Cardiac muscle cell (in vitro differentiated cells and primary cell): ENCODE measurements at places on chromosomes 16 and 17. TPM values are rescaled to one million over a fixed set of nuclear protein-coding genes. Genes with fewer than 3 reads are reported as not detected.

- no peak overlapping the region for H3K27ac ChIP-seq
- no peaks in the 10 kb centered on the region for H3K36me3 ChIP-seq
- peaks cover 26% of the 10 kb centered on the region for H3K27me3 ChIP-seq
- peak; percentile 87 for DNase-seq
Observed at GRCh38 chr16:85717393-85718152, 28.8 kb upstream of the GINS2 start.

KRT32 gene
- not detected in 2 replicates for total RNA-seq

PRCD gene
- total RNA-seq: 7.3 and 7.7 TPM in 2 replicates

DNA sequence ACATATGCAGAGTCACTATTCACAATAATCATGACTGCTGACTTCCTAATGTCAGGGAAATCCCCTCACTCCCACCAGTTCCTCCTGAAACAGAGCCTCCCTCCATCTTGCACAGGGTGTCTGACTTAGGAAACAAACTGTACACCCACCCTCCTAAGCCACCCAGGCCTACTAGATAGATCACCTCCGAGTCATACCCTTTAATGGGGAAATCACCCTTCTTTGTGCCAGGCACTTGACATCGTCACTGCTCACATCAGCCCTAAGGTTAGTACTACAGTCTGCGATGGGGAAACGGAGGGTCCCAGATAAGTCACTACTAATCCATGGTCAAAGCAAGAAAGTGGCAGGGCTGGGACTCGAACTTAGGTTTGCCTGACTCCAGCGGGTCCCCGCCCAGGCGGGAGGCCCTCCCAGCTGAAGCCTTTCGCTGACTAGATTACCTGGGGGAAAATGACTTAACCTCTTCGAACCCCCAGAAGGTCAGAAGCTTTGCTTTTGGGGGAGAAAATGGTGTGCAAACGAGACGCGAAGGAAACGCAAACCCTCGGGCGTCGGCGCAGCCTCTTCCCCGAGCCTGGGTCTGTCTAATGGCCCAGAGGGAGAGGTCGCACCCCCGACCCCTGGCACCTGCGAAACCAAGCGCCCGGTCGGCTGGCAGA, 3.4 kb upstream of the MLLT6 start:
- DNase-seq: no peak
- H3K4me3 ChIP-seq: peak overlapping the region; percentile 95
- H3K4me1 ChIP-seq: peaks cover 4% of the 10 kb centered on the region
- peak overlapping the region; percentile 77 for H3K27ac ChIP-seq
- H3K27me3 ChIP-seq: peaks cover 44% of the 10 kb centered on the region

XYLT1 gene
- total RNA-seq: 5.1 and 7.2 TPM in 2 replicates

DNA sequence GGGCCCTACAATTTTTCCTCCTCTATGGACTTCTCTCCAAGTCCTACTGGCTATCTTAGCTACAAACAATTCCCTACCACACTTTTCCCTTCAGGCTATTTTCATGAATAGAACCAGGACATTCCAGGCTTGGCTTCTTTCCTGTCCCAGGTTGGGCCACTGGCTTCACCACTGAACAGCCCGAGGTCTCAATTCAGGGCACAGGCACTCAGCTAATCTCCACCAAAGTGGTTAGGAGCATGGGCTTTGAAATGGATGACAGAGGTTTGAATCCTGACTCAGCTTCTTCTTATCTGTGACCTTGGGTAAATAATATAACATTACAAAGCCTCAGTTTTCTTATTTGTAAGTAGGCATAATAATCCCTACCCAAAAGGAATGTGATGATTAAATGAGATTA, 50.9 kb upstream of the ZNF629 start:
- H3K4me1 ChIP-seq: peaks cover 8% of the 10 kb centered on the region
- no peak for DNase-seq
- H3K36me3 ChIP-seq: no peaks in the 10 kb centered on the region
- H3K4me3 ChIP-seq: no peak overlapping the region

DNA sequence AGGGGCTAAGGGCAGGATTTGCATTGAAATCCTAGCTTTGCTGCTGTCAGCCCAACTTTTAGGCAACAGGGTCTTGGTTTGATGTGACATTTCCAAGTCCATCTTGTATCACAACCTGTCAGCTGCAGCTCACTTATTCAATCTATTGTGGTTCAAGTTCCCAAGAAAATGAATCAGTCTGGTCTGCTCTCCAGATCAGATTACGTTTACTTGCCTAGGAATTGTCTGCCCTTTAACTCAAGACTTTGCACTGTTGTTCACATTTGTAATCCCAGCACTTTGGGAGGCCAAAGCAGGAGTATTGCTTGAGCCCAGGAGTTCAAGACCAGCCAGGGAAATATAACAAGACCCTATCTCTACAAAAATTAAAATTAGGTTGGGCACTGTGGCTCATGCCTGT, 10.0 kb downstream of the STX4 start:
- no peak for DNase-seq
- peaks cover 5% of the 10 kb centered on the region for H3K36me3 ChIP-seq
- no peaks in the 10 kb centered on the region for H3K27me3 ChIP-seq
- H3K4me3 ChIP-seq: no peak overlapping the region
- no peaks in the 10 kb centered on the region for H3K4me1 ChIP-seq
- no peak overlapping the region for H3K27ac ChIP-seq

GRCh38 chr17:42760652-42761581, at the start of gene RAMP2:
Gene RAMP2, plus strand, starts transcription at chr17:42761227. Its CDS starts 35 bp downstream, at chr17:42761262.
- H3K4me3 ChIP-seq: peak within 1 kb of the TSS; percentile 45
- H3K27ac ChIP-seq: no peak within 1 kb of the TSS
- no peaks in the 10 kb centered on the region for H3K36me3 ChIP-seq
- peak; percentile 71 for DNase-seq
- no peaks in the 10 kb centered on the region for H3K4me1 ChIP-seq
- H3K27me3 ChIP-seq: no peaks in the 10 kb centered on the region

- H3K27ac ChIP-seq: no peak overlapping the region
- no peaks in the 10 kb centered on the region for H3K27me3 ChIP-seq
- peaks cover 12% of the 10 kb centered on the region for H3K36me3 ChIP-seq
- no peak for DNase-seq
- H3K4me3 ChIP-seq: no peak overlapping the region
- H3K4me1 ChIP-seq: peaks cover 3% of the 10 kb centered on the region
Observed at GRCh38 chr16:20822521-20823325, 16.4 kb downstream of the REXO5 start.

DNA sequence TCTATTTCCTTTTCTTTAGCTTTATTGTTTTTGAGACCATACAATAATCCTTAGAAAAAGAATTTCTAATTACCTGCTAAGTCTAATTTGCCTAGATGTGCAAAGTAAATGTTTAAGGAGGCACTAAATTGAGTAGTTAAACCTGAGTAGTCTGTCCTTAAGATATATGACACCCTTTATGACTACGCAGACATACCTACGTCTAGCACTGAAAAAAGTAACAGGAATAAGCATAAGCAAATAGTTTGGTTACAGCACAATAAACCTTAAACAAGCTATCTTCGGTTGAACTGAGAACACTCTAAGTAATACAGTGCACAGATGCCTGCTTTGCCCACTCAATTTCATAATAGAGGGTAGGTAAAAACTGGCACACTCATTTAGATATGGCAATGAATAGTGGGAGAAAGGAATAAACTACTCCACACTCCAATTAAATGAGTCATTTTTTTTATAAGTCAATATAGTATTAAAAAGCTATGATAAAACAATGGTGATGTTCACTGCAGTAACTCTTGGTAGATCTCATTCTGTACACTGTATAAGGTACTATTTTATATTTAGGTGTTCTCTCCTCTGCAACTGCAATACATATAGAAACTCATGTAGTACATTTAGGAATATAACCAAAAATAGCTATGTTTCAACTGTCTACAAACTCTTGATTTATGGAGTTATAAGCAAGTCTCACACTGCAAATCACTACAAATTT, 19.7 kb upstream of the INTS2 start:
- H3K36me3 ChIP-seq: peaks cover 91% of the 10 kb centered on the region
- no peak overlapping the region for H3K27ac ChIP-seq
- no peak overlapping the region for H3K4me3 ChIP-seq
